ENCODE measurements at places on chromosomes 11 and 22.

- DNase-seq = no peak
These were observed 102.4 kb upstream of the SORL1-AS1 start for GRCh38 chr11:121555121-121555520.

DNA sequence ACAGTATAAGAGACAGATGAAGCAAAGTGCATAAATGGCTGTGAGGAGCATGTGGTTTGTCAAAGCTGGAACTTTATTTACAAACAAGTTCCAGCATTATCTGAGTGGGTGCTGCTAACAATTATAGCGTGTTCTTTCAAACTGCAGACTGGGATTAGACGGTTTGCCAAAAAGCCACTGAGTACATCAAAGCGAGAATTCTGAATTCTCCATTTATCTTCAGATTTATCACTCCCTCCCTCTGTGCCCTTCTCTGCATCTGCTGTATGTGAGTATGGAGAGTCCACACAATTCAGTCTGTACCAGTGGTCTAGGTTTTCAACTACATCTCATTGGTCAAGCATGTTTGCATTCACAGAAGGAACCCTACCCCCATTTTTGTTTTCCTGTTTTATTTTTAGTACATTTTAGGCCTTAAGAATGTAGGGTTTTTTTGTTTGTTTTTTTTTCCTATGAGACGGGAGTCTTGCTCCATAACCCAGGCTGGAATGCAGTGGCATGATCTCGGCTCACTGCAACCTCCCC is 18.1 kb upstream of the INCENP start:
- no peak for DNase-seq

GRCh38 chr22:44019846-44020245 is 4.3 kb upstream of the PARVB start:
- DNase-seq = no peak

GRCh38 chr22:45450921-45451651 is 37.6 kb downstream of the RIBC2 start:
- DNase-seq = no peak

DNA sequence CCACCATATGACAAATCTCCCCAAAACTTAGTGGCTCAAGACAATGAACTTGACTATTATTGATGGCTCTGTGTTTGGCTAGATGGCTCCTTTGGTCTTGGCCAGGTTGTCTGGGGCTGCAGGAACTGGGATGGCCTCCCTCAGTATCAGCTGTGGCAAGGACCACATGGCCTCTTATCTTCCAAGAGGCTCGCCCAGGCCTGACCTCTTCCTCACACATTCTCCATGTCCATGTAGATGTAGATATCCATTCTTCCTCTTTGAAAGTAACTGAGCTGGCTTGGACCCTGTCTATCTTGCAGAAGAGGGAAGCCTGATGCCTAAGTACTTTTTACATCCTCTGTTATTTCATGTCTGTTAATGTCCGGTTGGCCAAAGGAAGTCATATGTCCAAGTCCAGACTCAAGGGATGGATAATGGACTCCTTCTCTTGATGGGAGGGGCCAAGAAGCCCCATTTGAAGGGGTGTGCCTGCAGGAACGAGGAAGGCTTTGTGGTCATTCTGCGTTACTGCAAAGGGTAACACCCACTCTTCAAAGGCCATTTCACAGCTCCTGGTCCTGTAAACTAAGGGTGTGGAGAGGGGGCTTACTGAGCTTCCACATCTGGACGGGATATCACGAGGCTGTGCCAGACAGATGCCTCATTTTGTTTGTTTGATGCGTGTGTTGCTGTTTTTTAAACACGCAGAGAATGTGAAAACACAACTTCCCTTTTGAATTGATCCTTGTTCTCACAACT is 87.1 kb downstream of the GRIK4 start:
- DNase-seq = no peak

- DNase-seq = no peak
These were observed 20.2 kb upstream of the CALCB start for GRCh38 chr11:15053191-15053685.

- no peak for DNase-seq
These were observed 67.8 kb upstream of the LIN7C start for GRCh38 chr11:27574342-27574741.

DNA sequence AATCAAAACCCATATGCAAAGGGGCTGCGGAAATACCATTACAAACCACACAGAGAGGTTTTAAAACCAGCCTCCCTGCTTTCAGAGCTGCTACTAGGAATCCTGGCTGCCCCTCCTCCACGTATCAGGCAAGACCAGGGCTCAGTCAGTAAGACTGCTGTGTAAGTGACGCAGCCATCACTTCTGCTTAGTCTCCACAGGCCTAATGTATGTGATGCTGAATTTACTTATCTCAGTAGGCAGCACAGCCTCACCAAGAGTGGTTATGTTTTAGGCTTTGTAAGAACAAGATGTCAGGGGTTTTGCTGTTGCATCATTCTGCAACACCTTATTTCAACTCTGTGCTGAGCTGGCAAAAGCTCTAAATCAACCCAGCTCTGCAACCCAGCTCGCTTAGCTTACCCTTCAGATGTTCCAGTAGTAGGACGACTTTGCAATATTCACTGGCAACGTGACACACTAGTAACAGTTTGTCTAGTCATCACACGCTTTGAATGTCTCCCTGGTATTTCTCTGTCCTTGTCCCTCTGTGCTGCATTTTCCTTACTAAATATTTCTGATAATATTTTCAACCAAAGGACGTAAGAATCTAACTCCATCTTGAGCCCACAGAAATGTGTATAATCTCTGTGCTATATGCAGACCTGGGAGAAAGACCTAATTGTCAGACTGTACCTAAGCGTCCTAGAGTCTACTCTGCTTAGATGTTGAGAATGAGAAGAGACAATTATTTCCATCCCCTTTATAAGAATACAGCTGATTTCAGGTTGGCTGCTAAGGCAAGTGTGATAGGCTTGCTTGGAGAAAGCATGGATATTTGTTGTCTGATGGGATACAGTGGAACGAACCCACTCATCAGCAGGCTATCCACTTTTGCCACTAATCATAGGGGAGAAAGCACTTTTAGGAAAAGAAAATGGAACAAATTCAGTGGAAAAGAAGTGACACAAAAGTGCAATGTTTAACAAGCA is 72.2 kb downstream of the LARGE2 start:
- no peak for DNase-seq

GRCh38 chr22:36463783-36464184 is 17.7 kb downstream of the TXN2 start:
- DNase-seq = no peak

GRCh38 chr11:47606731-47607130 is 12.5 kb upstream of the C1QTNF4 start:
- DNase-seq = no peak

DNA sequence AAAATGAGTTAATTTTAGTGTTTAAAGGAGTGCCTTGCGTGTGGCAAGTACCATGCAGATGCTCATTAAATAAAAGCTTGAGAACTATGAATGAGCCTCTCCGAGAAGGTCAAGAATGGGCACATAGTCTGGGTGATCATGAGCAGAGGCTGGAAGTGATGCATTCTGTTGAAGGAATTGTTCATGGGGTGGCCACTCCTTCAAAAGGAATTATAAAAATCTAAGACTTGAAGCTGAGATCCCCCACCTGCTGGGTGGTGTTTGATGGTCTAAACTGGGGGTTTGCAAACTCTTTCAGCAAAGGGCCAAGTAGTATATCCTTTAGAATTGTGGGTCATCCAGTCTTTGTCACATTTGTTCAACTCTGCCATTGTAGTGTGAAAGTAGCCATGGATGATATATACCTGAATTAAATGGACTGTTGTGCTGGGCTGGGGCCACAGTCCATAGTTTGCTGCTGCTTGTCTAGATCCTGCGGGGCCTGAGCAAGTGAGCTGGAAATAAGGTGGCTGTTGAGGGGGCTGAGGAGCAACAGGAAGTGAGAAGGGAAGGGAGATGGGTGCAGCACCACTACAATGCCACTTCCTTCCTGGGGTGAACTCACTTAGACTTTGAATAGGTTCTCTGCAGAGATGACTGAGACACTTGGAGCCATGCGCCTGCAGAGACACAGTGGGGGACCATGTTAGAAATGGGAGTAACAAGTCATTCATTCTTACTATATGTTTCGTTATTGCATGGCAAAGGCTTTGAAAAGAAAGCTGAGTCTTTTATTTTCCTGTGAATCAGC is 179.0 kb downstream of the SNX19 start:
- DNase-seq = no peak

DNA sequence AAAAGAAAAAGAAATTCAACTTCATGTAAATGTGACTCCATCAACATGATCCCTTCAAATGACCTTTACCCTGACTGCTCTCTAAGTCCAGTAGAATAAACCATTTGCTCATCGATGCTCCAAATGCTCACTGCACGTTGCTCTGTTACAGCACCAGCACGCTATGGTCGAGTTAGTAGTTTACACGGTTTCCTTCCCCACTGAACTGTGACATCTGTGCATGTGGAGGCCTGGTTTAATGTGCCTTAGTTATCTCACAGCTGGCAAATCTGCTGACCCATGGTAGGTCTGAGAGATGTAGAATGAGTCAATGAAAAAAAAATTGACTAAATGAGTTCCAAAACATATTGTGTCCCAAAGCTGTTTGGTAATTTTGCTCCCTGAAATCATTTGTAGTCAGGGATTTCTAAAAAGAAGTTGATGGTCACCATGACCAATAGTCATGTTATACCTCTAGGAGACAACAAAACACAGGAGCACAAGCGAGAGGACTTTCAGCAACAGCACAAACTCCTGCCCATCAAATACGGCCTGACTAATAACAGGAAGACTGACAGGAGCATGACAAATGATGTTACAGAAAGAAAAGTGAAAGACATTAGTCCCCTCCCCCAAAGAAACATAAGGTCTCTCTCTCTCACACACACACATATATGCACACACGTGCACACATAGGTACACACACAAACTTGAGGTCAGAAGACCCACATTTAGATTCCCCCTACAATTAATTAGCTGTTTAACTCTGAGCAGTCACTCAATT is 624.5 kb downstream of the OPCML start:
- DNase-seq = no peak

GRCh38 chr11:119639642-119640205 is 89.3 kb downstream of the NECTIN1 start:
- DNase-seq = no peak

- DNase-seq = no peak
These were observed 39.1 kb downstream of the MYO7A start for GRCh38 chr11:77167111-77167626.

DNA sequence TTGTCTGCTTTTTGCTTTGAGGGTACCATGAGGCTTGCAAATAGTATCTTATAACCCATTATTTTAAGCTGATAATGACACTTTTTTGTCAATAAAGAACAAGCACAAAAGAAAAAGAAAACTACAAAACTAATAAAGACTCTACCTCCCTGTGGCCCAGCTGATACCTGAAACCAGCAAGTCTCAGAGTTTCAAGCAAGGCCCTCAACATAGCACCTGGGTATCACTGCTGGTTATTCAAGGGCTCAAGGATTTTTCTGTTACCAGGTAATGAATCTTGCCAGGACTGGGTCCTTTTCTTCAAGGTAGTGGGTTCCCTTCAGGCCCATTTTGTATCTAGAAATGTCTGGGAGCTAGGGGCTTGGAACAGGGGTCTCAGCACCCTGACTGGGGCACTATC is 281.6 kb upstream of the C11orf87 start:
- DNase-seq = no peak

DNA sequence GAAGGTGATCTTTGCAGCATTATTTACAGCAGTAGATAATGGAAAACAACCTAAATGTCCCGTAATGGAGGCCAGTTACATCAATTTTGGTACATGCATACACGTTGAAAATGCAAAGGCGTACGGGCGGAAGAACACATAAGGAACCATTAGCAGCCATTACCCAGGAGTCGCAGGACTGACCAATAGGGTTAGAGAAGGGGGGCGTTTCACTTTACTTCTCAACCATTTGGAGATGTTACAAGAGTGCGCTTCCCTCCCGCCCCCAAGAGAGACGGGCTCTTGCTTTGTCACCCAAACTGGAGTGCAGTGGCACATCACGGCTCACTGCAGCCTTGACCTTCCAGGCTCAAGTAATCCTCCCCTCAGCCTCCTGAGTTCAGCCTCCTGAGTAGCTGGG is 52.8 kb upstream of the SLC35C1 start:
- DNase-seq = no peak

GRCh38 chr22:46287873-46288751 is 8.6 kb upstream of the GTSE1 start:
- no peak for DNase-seq

GRCh38 chr22:47587861-47588577 is 825.6 kb downstream of the TBC1D22A start:
- DNase-seq = no peak

DNA sequence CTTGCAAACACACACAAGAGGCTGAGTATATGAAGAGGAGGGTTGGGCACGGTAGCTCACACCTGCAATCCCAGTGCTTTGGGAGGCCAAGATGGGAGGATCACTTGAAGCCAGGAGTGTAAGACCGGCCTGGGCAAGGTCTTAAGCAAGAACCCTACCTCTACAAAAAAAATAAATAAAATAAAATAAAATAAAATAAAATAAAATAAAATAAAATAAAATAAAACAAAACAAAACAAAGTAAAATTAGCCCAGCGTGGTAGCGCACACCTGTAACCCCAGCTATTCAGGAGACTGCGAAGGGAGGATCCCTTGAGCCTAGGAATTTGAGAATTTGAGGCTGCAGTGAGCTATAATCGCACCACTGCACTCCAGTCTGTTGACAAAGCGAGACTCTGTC is 337.9 kb downstream of the SHANK2 start:
- no peak for DNase-seq

DNA sequence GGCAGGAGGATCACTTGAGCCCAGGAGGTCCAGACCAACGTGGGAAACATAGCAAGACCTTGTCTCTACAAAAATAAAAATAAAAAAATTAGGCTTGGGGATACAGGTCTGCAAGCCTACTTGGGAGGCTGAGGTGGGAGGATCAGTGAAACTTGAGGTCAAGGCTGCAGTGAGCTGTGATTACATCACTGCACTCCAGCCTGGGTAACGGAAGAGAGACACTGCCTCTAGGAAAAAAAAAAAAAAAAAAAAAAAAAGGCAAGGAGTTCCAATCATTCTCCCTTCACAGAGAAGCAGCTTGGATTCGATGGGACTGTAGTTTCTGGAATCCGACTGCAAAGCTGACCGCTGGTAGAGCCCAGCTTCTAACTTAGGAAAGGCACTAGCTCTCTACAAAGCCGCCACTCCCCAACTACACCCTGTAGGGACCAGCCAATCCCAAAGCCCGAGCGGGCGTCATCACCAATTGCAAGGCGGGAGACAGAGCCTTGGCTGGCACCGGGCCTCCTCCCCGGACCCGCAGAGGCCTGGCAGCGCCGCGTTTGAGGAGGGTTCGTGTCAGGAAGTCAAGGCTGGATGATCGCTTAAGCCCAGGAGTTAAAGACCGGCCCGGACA is 716 bp upstream of the DDB2 start:
- peak; percentile 28 for DNase-seq

DNA sequence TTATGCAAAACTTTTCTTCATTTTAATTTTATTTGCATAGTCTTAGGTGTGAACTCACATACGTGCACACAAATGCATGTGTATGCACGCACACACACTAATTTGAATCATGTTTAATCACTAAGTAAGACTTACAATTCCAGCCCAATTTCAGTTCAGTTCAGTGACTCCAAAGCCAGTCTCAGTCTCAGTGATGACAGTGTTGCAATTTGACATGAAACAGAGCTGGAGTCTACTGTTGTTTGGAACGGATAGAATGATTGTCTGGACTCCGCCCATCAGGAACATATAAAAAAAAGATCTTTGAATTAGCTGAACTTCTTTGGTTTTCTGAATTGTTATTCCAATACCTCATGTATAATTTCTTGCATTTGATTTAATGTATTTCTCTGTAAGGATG is 14.9 kb upstream of the OR51S1 start:
- DNase-seq = no peak

Measured in NCI-H1417 treated with DMSO at 0.1 percent for 48 hours (cell line).